ENCODE measurements at places on chromosomes 11 and 22. TPM values are rescaled to one million over a fixed set of nuclear protein-coding genes. Genes with fewer than 3 reads are reported as not detected.

DNA sequence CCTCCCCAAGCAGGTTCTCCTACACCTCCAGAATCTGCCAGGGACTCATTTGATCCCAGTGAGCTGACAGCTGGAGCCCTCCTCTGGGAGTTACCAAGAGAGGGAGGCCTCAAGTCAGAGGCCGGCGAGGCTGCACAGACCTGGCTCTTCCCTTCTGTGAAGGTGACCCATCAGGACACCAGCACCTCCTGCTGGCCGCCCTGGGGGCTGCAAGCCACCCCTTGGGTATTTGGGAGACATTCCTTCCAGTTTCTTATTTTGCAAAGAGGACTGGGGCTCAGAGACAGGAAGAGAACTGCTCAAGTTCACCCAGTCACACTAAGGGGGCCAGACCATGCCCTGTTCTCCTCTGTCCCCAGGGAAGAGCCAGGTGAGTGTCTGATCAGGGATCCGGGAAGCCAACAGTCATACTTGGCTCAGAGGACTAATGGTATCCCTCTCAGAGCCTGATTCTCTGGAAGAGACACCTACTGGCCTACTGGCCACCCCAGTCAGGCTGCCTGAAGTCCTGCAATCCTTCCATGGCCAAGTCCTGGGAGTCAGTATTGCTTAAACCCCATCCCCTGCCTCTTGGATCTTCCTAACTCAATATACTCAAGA, 40.5 kb upstream of the RIC3 start:
- DNase-seq: peak; percentile 72

DNA sequence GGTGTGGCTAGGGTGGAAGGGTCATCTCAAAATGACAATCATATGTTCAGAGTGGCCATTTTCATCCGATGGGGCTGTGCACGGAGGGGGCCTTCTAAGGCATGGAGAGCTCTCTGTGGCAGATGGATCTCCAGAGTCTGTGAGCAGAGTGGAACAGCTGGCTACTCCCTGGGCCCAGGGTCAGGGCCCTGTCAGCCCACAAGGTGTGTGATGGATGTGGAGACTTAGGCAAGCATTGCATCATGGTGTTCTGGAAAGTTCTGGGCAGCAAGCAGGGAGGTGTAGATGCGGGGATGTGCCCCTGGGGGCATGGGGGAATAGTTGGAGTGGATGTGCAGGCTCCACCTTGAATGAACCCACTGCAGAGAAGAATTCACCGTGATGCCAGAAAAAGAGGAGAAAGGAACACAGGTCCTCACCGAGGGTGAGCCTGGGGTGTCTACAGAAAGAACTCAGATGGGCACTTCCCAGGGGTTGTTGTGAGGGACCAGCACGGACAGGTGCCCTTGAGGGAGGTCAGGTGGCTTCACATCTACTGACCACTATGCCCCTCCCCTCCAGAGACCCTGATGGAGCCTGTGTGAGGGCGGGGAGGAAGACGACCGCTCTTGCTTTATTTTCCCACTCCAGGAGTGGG, 51.1 kb downstream of the CHRDL2 start:
- DNase-seq: no peak

DNA sequence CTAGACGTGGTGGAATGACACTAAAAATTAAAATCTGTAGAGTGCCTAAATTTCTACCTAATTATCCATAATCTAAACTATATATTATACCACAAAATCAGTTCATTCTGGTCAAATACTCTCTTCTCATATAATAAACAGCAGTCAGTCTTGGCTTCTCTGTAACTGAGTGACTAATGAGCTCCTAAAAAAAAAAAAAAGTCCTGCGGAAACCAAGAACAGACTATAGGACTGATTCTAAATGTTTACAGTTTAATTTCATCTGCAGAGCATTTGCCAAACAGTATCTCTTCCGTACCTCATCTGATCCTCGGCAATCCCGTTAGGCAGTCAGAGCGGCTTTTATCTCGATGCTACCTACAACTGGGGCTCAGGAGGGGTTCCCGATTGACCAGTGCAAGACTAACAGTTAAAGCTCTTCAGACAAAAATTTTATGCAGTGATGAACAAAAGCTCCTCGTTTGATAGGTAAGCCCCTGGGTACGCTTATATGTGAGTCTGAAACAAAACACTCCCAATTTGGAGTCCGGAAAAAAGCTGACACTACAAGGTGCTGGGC, 686 bp downstream of the KIF18A start:
- no peak for DNase-seq

GRCh38 chr22:32340411-32340810, 17.3 kb upstream of the RFPL3 start:
- no peak for DNase-seq

DNA sequence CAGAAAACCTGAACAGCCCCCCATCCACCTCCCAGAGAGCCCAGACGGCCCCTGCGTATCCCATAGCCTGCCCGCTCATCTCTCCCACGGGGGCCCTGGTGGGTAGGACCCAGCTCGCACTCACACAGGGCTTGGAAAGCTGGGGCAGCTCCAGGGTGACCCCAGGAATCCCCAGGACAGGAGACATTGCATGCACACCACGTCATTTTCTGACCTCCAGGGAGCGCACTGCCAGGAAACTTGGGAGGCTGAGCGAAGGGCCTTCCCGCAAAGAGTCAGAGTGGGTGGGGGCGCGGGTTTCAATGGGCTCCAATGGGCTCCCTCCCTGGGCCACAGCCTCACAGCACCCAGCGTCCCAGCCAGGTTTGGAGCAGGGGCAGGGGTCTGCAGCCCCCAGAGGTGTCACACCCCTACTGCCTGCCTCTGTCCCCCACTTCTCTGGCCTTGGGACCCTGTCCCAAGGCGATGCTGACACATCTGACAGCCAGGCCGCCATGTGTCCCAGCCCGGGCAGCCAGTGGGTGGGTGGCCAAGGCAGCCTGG, 8.2 kb upstream of the SYT8 start:
- peak; percentile 37 for DNase-seq

DNA sequence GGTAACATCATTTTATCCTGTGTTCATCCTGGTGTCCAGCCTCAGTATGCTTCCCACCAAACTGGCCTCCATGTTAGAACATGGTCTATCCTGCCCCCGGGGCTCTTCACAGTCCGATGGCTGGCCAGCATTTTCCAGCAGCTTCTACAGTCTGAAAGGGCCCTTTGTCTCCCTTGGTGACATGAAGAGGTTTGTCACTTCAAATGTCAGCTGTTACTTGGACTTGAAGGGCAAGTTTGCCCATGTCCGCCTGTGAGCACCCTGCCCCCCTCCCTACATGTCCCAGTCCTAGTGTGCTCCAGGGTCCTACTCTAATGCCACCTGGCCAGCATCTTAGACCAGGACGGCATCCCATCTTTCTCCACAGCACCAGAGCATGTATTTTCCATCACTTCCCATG, 24.7 kb downstream of the PATZ1 start:
- no peak for DNase-seq

GRCh38 chr11:66636411-66636810, 2.1 kb upstream of the RBM4 start:
- DNase-seq: no peak

GRCh38 chr11:46858920-46859546, 13.0 kb upstream of the CKAP5 start:
- no peak for DNase-seq

- DNase-seq: no peak
These were observed 8.0 kb upstream of the TPCN2 start for GRCh38 chr11:69040581-69041260.

- DNase-seq: peak; percentile 76
These were observed 30.3 kb upstream of the WNT7B start for GRCh38 chr22:46007003-46007847.

GRCh38 chr11:97110376-97110775, 720.6 kb downstream of the JRKL start:
- DNase-seq: no peak

DNA sequence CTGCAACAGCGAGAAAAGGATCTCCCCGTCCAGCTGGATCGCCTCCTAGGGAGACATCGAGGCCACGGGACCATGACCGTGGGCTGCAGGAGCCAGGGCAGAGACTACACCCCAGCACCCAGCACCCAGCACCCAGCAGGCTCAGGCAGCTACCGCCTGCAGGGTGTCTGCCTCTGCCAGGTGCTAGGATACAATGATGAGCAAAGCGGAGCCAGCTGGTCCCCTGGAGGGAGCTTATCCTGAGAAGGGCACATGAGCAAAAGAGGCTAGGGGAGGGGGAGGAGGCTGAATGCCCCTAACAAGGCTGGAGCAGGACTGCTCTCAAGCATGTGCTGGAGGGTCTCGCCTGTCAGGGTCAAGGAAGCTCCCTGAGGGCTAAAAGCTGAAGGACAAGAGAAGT, 4.8 kb upstream of the CASTOR1 start:
- no peak for DNase-seq

DNA sequence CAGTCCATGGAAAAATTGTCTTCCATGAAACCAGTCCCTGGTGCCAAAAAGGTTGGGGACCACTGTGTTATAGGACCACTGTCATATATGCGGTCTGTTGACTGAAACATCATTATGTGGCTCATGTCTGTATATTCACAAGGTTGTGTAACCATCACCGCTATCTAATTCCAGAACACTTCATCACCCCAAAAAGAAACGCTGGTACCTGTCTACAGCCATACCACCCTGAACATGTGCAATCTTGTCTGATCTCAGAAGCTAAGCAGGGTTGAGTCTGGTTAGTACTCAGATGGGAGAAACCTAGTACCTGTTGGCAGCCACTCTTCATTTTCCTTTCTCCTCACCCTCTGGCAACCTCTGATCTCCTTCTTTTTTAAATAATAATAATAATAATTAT, 12.9 kb upstream of the PIK3IP1 start:
- DNase-seq: no peak

- DNase-seq: no peak
These were observed 19.6 kb upstream of the JAM3 start for GRCh38 chr11:134049303-134049702.

- DNase-seq: no peak
These were observed 34.7 kb downstream of the LDHAL6A start for GRCh38 chr11:18490319-18490718.

GRCh38 chr11:131691181-131692041, 321.0 kb downstream of the NTM start:
- no peak for DNase-seq

- DNase-seq: peak; percentile 78
These were observed 45.4 kb downstream of the RRP8 start for GRCh38 chr11:6557761-6558674.

GRCh38 chr11:10942620-10943019, 84.8 kb upstream of the ZBED5 start:
- no peak for DNase-seq

DNA sequence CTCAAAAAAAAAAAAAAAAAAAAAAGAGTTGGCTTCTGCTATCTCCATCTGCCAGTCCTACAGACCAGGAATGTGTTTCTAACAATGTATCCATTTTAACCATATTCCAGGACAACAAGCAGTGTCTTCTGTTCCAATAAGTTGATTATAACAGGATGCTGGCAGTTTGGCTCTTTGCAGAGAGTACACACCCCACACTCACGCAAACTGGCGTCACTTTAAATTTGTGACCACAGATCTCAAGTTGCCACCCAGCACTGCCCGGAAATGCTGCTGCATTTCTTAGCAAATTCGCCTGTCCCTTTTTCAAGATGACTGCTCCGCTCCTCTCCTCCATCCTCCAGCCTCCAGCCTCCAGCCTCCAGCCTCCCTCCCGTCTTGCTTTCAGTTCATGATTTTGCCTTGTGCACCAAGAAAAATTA, 44.3 kb downstream of the SCGB1A1 start:
- no peak for DNase-seq

GRCh38 chr11:57729479-57729878, 11.8 kb upstream of the SELENOH start:
- no peak for DNase-seq

GRCh38 chr11:3030289-3031070, 26.7 kb downstream of the CARS1 start:
- DNase-seq: peak; percentile 21

- no peak for DNase-seq
These were observed 16.4 kb upstream of the C11orf96 start for GRCh38 chr11:43925932-43926505.

- no peak for DNase-seq
These were observed 66.2 kb upstream of the GAL start for GRCh38 chr11:68617925-68618809.

DNA sequence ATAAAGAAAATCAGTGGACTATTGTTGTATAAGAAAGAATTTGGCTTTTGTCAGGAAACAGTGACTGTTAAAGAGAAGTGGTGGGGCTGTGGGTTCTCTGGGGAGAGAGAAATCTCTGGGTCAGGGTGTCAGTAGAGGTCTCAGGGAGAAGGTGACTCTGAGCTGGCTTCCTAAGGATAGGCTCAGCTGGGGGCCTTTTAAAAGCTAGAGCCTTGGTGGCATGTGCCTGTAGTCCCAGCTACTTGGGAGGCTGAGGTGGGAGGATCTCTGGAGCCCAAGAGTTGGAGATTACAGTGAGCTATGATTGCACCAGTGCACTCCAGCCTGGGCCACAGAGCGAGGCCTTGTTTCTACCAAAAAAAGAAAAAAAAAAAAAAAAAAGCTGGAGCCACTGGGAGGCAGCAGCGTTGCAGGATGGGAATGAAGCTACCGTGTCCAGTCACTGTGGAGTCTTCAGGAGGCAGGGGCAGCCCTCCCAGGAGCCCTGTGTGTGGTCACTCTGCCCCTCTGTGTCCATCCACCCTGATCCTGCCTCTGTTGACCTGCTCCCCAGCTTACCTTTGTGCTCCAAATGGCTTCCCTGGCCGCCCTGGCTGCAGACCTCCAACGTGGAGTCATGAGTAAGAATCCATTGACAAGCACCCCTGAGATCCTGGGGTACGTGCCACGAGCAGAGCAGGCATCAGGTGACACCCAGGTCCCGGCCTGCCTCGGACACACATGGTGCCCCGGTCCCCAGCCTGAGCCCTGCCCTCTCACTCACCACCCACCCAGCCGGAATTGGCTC, 5.4 kb upstream of the MIF start:
- DNase-seq: no peak

GRCh38 chr11:66409226-66409625, 11.6 kb upstream of the NPAS4 start:
- DNase-seq: no peak

Gene MISFA
- total RNA-seq: 10.3 TPM

Gene OR52N4
- total RNA-seq: not detected

Gene PHLDA2
- 0.99 TPM for total RNA-seq
